Activated T-helper 17 cell treated with anti-CD3 and anti-CD28 coated beads, Interleukin-2, amount 50 U/mL, for 72 hours (primary cell): ENCODE measurements at places on chromosomes 12 and 14. TPM values are rescaled to one million over a fixed set of nuclear protein-coding genes. Genes with fewer than 3 reads are reported as not detected.

CLEC4D gene
- total RNA-seq, result not detected

EPYC gene
- total RNA-seq, result not detected

CKB gene
- 4.5 TPM for total RNA-seq

ESYT1 gene
- total RNA-seq, result 234 TPM

SSTR1 gene
- total RNA-seq, result not detected

PLEK2 gene
- total RNA-seq, result 1.5 TPM
